ENCODE measurements at places on chromosomes 2 and 18. TPM values are rescaled to one million over a fixed set of nuclear protein-coding genes. Genes with fewer than 3 reads are reported as not detected.

GRCh38 chr2:105315314-105315713 is 14.2 kb downstream of the TGFBRAP1 start:
- no peak for DNase-seq

GRCh38 chr2:126635281-126635680 is 20.7 kb upstream of the GYPC start:
- DNase-seq, result no peak

Gene NCKAP5
- polyA plus RNA-seq, result 0.03 TPM

Gene CFC1
- polyA plus RNA-seq, result not detected

Gene GAREM1
- 2.4 TPM for polyA plus RNA-seq

All from psoas muscle (tissue), 8 donors.